T47D (cell line): ENCODE measurements at places on chromosomes 11 and 22.
A peak's percentile ranks its signal among the peaks of the same experiment; 100 is the strongest.

DNA sequence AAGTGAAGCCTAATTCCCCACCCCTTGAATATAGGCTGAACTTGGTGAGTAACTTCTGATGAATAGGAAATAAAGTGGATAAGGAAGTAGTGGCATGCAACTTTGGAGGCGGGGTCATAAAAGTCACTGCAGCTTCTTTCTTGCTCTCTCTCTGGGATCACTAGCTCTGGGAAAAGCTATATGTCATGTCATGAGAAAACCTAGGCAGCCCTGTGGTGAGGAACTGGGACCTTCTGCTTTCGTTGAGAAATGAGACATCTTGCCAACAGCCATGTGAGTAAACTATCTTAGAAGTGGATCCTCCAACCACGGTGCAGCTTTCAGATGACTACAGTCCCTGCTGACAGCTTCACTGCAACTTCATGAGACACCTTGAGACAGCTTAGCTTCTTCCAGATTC lies 15.7 kb downstream of the ZNF214 start:
- DNase-seq, result no peak

GRCh38 chr11:113647108-113647507 lies 59.0 kb downstream of the TMPRSS5 start:
- DNase-seq, result no peak

DNA sequence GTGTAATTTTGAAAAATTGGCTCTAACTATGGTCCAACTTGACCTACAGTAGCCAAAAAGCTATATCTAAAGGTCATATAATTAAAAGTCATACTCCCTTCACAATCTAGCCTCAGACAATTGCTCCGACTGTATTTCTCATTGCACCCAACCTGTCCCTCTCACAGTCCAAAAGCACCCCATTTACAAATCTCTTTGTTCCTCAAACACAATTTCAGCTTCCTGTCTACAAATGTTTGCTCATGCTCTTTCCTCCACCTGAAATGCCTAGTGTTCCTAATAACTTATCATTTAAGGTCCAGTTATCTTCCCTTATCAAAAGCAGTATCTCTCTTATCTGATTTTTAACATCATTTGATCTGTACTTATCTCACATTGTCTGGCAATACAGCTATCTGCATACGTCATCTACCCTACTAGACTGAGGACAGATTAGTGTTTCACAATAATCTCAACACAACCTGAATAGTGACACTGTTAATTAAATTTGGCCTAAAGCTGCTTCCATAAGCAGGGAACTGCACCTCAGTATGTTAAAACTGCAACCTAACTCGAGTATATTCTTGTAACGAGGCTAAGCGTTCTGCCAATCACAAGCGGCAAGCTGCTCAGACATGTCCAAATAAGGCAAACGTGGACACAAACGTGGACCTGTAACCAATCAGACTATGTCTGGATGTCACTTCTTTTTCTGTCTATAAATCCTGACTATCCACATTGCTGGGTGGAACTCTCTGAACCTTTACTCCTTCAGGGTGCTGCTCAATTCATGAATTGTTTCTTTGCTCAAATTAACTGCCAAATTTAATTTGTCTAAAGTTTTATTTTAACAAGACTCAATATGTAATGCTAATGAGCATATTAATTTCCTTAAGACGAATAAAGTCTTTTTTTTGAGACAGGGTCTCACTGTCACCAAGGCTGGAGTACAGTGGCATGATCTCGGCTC lies 15.9 kb downstream of the PICALM start:
- no peak for DNase-seq

DNA sequence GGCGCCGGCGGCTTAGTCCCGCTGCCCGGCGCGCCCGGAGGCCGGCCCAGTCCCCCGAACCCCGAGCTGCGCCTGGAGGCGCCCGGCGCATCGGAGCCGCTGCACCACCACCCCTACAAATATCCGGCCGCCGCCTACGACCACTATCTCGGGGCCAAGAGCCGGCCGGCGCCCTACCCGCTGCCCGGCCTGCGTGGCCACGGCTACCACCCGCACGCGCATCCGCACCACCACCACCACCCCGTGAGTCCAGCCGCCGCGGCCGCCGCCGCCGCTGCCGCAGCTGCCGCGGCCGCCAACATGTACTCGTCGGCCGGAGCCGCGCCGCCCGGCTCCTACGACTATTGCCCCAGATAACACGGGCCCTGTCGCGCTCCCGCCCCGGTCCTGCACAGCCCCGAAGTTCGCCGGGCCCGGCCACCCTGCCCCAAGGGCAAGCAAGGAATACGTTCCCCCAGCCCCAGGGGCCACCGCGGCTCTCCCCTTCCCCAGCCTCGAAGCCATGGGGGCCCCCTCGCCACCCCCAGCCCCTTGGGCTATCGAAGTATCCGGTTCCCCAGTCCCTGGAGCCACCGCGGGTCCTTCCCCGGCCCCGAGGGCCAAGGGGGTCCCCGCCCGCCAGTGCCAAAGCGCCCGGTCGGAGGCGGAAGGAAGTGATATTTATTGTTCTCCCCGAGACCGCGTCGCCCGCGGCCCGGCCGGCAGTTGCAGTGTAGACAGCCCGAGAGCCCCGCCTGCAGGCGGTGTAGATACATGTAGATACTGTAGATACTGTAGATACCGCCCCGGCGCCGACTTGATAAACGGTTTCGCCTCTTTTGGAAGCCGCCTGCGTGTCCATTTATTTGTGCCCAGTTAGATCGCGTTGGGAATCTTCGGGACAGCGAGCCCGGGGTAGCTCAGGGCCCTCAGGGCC lies 6.2 kb downstream of the TBX1 start:
- DNase-seq, result no peak

DNA sequence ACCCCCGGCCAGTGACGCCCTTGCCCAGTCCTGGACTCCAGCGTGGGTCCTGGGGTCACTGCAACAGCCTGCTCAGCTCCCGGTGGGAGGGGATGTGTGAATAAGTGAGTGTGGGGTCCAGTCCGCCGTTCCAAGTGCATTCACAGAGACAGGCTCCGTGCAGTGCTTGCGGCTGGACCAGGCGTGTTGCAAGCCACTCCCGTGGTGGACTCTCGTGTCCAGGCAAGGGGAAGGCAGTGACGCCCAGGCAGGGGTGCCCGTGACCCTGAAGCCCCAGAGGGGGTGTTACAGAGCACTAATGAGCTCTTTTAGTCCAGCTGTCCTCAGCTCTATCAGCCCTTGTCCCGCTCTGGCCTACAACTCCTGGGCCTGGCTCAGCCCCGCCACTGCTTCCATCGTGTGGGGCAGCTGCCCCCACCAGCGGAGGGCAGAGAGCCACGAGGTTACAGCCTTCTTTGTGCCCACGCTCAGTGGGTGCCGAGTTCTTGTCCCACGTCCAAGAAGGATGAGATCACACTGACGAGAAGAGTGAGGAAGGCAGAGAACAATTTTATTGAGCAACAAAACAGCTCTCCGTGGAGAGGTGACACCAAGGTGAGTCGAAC lies 1807.5 kb downstream of the LRRC4C start:
- DNase-seq, result no peak

DNA sequence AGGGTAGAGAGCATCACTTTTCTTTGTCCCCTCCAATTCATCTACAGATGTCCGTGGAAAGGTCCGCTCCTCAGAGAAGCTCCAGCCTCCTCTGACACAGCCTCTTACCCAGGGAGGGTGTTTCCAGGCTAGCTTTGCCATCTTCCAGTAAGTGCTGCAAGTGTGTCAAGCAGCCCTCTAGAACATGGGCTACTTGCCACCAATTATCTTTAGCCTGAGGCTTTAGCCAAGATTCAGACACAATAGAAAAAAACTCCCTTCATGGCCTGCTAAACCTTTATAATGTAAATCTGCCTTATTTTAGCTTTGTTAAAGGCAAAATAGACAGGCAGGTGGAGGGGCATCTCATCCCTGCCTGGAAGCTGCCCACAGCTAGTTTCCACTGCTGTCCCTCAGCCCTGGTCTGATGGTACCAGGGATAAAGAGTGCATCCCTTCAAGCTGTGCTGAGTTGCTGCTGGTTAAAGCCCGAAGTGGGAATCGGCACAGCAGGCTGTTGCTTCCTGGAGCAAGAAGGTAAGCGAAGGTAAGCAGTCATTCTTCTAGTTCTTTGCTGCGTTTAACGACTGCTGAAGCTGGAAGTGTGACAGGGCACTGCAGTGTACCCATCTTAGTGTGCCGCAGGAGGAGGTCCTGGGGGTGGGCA lies 190.1 kb upstream of the E2F8 start:
- DNase-seq, result no peak

GRCh38 chr22:35434061-35434710 lies 34.2 kb downstream of the MCM5 start:
- DNase-seq, result no peak

GRCh38 chr11:11988681-11989261 lies 19.7 kb downstream of the DKK3 start:
- DNase-seq, result no peak

DNA sequence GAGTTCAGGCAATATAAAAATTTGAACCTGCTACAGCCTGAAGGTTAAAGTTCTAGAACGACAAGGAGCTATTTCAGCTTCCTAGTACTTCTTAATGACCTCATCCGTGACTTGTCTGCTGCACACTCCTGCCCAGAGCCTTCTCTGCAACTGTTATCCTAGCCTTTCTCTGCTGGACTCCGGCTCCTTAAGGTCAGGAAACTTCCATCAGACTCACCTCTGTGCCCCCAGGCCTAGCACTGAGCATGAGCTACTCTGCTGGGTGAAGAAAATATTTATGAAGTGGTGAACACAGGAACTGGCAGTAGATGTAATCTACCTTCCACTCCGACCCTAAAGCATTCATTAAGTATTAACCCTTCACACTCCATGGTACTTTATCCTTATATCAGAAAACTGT lies 18.4 kb downstream of the CSNK2A3 start:
- DNase-seq, result no peak

GRCh38 chr11:130882138-130882551 lies 34.1 kb downstream of the SNX19 start:
- DNase-seq, result no peak

DNA sequence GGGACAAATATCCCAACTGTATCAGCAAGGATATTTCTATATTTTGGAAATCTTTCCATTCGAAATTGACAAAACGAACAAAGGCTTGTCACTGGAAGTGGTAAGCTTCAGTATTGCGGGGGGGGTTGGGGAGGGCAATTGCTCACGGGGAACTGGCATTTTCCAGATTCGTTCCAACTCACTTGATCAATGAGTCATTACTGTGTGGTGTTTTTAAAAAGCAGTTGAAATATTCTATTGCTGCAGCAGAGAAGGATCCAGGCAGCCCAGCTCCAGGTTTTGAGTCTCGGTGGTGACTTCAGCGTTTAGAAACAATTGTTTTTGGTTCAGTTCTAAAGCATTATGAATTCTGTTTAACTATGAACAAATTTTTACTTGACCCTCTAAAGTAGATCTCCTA lies 33.8 kb upstream of the FBLN1 start:
- DNase-seq, result no peak

DNA sequence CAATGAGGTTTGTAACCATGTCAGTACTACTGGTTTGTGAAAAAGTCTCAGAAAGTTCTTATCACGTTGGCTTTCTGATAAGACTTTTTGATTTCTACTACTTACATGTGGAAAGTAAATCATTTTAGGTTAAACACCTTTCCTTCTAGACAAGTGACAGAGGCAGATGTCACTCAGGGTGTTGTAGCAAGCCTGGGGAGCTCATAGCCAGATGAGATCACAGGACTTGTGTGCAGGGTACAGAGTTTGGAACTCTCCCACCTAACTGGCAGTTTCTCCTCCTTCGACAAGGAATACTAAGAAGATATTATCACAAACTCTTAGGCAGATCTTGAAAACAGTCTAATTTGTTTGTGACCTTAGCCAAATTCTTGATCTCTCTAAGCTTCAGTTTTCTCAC lies 49.4 kb upstream of the PICALM start:
- no peak for DNase-seq

GRCh38 chr11:19903620-19904069 lies 191.0 kb downstream of the NAV2 start:
- peak; percentile 33 for DNase-seq

- no peak for DNase-seq
Observed at GRCh38 chr22:44424867-44425693, 73.0 kb downstream of the RTL6 start.
